ENCODE measurements at places on chromosomes 11 and 22.

DNA sequence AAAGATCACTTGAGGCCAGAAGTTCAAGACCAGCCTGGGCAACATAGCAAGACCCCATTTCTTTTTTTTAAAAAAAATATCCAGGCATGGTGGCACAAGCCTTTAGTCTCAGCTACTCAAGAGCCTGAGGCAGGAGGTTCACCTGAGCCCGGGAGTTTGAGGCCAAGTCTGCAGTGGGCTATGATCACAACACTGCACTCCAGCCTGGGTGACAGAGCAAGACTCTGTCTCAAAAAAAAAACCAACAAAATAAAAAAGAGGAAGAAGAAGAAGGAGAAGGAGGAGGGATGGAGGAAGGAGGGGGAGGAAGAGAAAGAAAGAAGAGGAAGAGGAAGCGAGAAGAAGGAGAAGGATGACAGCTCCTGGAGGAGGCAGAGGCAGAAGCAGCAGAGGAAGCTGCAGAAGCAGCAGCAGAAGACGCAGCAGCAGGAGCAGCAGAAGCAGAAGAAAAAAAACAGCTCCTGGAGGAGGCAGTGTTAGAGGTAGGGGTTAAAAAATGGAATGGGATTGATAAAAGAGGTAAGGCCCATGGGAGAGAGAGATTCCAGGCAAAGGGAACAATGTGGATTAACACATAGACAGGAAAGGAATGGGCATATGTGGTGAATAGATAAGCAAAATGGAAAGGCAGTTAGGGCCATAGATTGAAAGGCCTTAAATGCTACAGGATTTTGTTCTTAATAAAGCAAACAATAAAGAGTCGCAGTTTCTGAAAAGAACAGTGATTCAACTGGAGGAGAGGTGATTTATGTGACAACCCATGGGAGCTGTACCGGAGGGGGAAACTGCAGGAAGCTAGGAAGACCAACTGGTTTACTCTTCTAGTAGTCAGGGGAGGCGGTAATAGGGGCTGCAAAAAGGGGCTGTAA lies 10.9 kb downstream of the PRCP start:
- no peaks in the 10 kb centered on the region for H3K27me3 ChIP-seq
- no peaks in the 10 kb centered on the region for H3K4me1 ChIP-seq
- no peak overlapping the region for H3K4me3 ChIP-seq
- DNase-seq: no peak
- H3K27ac ChIP-seq: no peak overlapping the region
- no peaks in the 10 kb centered on the region for H3K36me3 ChIP-seq

- no peaks in the 10 kb centered on the region for H3K27me3 ChIP-seq
- H3K4me3 ChIP-seq: no peak overlapping the region
- no peaks in the 10 kb centered on the region for H3K36me3 ChIP-seq
- DNase-seq: no peak
- no peak overlapping the region for H3K27ac ChIP-seq
- H3K4me1 ChIP-seq: no peaks in the 10 kb centered on the region
Measured at GRCh38 chr11:80330264-80330663, 889.4 kb upstream of the TENM4 start.

GRCh38 chr22:21054046-21054713 lies 8.4 kb downstream of the LRRC74B start:
- DNase-seq: no peak
- no peaks in the 10 kb centered on the region for H3K27me3 ChIP-seq
- H3K4me3 ChIP-seq: no peak overlapping the region
- no peaks in the 10 kb centered on the region for H3K36me3 ChIP-seq
- H3K4me1 ChIP-seq: peaks cover 10% of the 10 kb centered on the region

GRCh38 chr11:132115454-132115853 lies 745.0 kb downstream of the NTM start:
- no peak overlapping the region for H3K27ac ChIP-seq
- no peaks in the 10 kb centered on the region for H3K36me3 ChIP-seq
- no peak for DNase-seq
- H3K27me3 ChIP-seq: no peaks in the 10 kb centered on the region
- H3K4me3 ChIP-seq: no peak overlapping the region

GRCh38 chr11:100870138-100870537 lies 183.1 kb downstream of the ARHGAP42 start:
- H3K4me1 ChIP-seq: no peaks in the 10 kb centered on the region
- no peak for DNase-seq
- H3K27ac ChIP-seq: no peak overlapping the region
- H3K36me3 ChIP-seq: no peaks in the 10 kb centered on the region
- H3K27me3 ChIP-seq: no peaks in the 10 kb centered on the region

DNA sequence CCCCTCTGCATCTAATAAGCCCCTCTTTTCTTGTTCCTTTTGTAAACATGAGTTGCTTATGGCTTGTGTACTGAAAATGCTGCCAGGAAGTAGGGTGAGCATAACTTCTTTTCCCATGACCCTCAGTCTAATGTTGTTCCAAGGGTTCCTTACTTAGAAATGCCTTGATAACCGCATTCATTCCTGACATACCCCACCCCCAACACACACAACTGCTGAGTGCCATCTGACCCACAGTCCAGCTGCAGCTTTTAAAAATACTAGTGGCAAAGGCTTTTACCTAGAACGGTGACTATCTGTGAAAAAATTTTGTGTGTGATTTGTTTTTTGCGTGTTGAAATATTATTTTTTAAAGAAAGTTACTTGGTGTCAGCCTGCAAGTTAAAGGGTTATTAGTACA lies 52.6 kb downstream of the ARHGAP42 start:
- H3K4me3 ChIP-seq: no peak overlapping the region
- no peaks in the 10 kb centered on the region for H3K4me1 ChIP-seq
- no peaks in the 10 kb centered on the region for H3K27me3 ChIP-seq
- no peak for DNase-seq

DNA sequence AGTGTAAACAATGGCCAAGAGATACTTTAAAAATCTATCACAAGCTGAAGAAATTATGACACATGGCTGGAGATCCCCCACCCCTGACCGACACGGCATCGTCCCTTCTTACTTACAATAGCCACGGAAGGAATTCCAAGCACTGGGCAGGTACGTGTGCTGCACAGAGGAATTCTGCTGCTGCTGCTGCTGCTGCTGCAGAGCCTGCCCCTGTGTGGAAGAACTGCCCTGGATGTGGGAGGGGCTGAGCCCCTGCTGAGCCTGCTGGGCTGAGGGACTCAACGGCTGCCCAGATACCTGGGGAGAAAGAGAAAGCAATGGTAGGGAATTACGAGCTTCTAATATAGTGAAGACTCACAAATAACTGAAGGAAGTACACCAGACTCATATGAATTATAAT lies 15.0 kb upstream of the NFRKB start:
- H3K27ac ChIP-seq: no peak overlapping the region
- DNase-seq: no peak
- H3K36me3 ChIP-seq: peaks cover 29% of the 10 kb centered on the region
- H3K4me3 ChIP-seq: no peak overlapping the region
- no peaks in the 10 kb centered on the region for H3K27me3 ChIP-seq
- H3K4me1 ChIP-seq: no peaks in the 10 kb centered on the region

GRCh38 chr11:120228794-120229384 lies 11.1 kb upstream of the POU2F3 start:
- H3K27me3 ChIP-seq: no peaks in the 10 kb centered on the region
- no peak overlapping the region for H3K27ac ChIP-seq
- no peak overlapping the region for H3K4me3 ChIP-seq
- H3K36me3 ChIP-seq: no peaks in the 10 kb centered on the region
- no peak for DNase-seq

DNA sequence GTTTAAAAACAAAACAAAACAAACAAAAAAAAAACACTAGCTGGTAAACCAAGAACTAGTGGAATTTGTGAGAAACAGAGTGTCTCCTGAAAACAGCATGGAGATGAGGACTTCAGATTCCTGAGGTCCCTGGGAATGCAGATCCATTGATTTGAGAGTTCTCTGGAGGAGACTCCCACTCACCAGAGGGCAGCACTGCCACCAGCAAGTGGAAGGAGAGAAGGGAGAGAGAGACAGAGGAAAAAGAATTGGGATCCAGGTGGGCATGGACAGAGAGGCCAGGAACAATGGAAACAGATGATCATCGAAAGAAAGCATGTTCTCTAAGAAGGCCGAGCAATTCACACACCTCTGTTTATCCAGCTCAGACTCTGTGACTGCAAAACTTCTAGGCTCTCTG lies 31.8 kb downstream of the ETS1 start:
- peaks cover 12% of the 10 kb centered on the region for H3K4me1 ChIP-seq
- no peaks in the 10 kb centered on the region for H3K27me3 ChIP-seq
- no peaks in the 10 kb centered on the region for H3K36me3 ChIP-seq
- H3K4me3 ChIP-seq: no peak overlapping the region
- no peak overlapping the region for H3K27ac ChIP-seq

- no peak overlapping the region for H3K27ac ChIP-seq
- H3K36me3 ChIP-seq: no peaks in the 10 kb centered on the region
- peaks cover 18% of the 10 kb centered on the region for H3K27me3 ChIP-seq
- H3K4me3 ChIP-seq: peak overlapping the region; percentile 67
- no peak for DNase-seq
- peaks cover 19% of the 10 kb centered on the region for H3K4me1 ChIP-seq
Measured at GRCh38 chr11:120337355-120338106, 1.3 kb downstream of the ARHGEF12 start.

DNA sequence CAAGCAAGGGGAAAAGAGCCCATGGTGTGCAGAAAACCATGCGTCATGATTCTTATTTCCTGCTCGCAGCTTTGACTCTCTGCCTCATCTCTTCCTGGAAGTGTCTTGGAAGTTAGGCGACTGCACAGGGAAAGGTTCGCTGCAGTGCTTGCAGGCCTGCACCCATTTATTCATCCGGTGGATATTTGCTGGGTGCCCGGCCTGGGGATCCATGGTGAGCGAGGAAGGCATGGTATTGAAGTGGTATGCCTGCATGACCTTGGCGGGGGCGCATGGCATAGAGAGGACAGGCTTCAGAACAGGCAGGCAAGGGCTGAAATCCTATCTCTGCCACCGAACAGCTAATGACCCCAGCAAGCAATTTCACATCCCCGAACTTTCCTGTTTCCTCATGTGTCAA lies 40.6 kb downstream of the FAM83F start:
- H3K4me3 ChIP-seq: no peak overlapping the region
- no peaks in the 10 kb centered on the region for H3K27me3 ChIP-seq
- no peaks in the 10 kb centered on the region for H3K4me1 ChIP-seq
- no peaks in the 10 kb centered on the region for H3K36me3 ChIP-seq

DNA sequence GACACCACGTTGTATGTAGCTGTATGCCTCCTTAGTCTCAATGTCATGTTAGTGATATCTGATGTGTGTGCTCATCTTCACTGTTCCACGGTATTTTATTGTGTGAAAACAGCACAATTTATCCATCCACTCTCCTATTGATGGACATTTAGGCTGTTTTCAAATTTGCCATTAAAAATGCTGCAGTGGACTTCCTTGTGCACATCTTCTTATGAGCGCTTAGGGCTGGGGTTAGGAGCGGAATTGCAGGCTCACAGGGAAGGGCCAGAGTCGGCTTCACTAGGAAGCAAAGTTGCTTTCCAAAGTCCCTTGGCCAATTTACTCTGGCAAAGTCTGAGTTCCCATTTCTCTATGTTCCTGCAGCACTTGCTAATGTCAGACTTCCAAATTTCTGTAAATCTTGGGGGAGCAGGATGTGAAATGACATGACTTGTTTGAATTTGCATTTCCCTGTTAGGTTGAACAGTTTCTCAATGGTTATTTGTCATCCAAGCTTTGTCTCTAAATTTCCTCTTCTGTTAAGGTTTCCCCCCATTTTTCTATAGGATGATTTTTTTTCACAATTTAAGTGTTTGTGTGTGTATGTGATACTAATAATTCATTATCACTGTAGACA lies 75.4 kb downstream of the MYEOV start:
- H3K27ac ChIP-seq: no peak overlapping the region
- no peaks in the 10 kb centered on the region for H3K36me3 ChIP-seq
- H3K27me3 ChIP-seq: no peaks in the 10 kb centered on the region
- H3K4me1 ChIP-seq: no peaks in the 10 kb centered on the region

DNA sequence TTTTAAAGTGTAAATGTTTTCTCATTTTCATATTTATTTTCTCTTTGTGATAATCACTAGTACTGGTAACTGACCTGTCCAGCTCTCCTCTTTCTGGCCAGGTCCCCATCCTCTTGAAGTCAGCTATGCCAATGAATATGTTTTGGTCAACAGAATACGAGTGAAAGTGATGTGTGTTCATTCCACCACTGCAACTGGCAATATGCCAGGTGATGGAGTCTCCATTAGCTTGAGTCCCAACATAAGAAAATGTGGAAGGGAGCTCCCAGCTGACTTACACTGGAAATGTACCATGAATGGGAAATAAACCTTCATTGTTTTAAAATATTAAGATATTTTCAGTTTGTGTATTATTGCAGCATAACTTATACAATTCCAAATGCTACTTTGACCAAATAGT lies 75.8 kb downstream of the CCDC34 start:
- no peak overlapping the region for H3K27ac ChIP-seq
- H3K27me3 ChIP-seq: no peaks in the 10 kb centered on the region
- no peaks in the 10 kb centered on the region for H3K4me1 ChIP-seq
- H3K36me3 ChIP-seq: no peaks in the 10 kb centered on the region

DNA sequence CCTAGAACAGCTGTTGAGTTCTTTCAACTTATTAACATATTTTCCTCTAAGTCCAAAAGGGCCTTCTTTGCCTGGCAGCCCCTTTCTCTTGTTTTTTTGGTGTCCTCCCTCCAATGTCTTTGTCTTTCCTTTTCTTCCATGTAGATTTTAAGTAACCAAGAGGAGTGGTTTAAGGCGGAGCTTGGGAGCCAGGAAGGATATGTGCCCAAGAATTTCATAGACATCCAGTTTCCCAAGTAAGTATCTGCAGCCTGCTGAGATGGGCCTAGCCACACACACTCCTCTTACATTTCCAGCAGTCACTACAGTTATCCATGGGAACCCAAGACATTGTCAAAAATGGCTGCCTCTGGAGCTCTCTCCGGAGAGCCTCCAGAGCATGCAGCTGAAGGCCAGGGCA lies 4.5 kb upstream of the TMA7B start:
- H3K27me3 ChIP-seq: no peaks in the 10 kb centered on the region
- H3K27ac ChIP-seq: no peak overlapping the region
- DNase-seq: no peak
- no peak overlapping the region for H3K4me3 ChIP-seq
- peaks cover 54% of the 10 kb centered on the region for H3K36me3 ChIP-seq
